AG08395 (cell line): ENCODE measurements at places on chromosomes 16 and 17.

- no peak for DNase-seq
Observed at GRCh38 chr16:8048433-8048832, 541.9 kb downstream of the TMEM114 start.

DNA sequence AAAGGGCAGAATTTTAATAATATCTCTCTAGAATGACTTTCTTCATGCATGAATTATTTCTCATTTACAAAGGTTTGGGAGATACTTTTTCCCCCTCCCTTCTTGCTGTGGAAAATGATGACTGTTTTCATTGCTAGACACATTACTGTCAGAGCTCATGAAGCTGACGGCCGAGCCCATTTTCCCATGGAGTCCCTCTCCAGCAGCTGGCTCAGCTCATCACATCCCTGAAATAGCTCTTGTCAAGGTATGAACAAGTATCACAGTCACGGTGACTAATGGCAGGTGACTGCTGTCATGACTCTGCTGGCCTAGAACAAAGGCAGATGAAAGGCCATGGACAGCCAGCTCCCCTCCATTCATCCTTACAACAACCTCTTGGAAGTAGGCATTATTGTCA is 208.1 kb downstream of the ABCC12 start:
- no peak for DNase-seq

GRCh38 chr17:75266316-75267152 is 4.5 kb downstream of the MIF4GD start:
- no peak for DNase-seq

DNA sequence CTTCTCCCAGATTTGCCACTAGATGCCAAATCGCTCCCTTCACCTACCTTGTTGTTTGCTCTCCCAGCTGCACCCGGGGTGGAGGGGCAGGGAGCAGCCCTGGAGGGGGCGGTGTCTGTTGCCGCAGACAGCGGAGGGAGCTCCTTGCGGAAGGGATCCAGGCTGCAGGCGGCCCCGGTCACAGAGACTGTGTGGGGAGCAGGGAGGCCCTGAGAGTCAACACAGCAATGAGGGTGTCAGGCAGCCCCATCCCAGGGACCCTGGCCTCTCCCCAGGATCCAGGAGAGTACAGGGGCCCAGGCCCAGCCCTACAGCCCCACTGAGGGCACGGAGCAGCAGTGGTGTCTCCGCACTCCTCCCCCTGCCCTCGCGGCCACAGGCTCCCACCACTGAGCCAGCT is 50.5 kb upstream of the CHMP6 start:
- DNase-seq: no peak

- no peak for DNase-seq
Observed at GRCh38 chr17:27329146-27329805, 35.4 kb downstream of the WSB1 start.

DNA sequence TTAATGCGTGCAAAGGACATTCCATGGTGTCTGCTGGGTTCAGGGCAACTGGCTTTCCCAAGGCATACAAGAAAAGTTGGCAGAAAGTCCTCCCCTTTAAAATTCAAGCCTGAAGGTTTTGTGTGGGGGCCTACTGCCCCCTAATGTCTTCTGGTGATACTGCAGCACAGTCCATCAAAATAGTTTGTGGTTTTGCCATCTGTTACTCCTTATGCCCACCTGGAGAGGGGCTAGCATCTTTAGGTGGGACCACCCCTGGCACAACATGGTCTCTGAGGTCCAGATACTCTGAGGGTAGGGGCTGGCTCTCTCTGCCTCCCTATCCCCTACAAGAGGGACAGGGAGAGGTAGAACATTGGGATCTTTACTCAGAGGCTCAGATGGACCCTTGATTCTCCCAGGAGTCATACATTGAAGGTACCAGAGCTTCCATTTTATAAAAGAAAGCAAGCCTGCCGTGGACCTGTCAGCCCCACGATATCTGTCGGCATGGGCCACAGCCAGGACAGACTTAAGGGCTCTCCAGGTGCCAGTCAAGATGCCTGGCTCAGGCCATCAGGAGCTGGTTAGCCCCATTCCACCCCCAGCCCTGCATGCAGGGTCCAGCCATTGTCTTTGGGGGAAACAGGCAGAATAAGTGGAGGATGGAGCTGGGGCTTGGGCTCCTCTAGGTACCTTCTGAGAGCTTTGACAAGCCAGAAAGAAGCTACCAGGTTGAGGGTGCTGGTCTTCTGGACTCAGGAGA is 6.3 kb downstream of the ESRP2 start:
- DNase-seq: peak; percentile 88

DNA sequence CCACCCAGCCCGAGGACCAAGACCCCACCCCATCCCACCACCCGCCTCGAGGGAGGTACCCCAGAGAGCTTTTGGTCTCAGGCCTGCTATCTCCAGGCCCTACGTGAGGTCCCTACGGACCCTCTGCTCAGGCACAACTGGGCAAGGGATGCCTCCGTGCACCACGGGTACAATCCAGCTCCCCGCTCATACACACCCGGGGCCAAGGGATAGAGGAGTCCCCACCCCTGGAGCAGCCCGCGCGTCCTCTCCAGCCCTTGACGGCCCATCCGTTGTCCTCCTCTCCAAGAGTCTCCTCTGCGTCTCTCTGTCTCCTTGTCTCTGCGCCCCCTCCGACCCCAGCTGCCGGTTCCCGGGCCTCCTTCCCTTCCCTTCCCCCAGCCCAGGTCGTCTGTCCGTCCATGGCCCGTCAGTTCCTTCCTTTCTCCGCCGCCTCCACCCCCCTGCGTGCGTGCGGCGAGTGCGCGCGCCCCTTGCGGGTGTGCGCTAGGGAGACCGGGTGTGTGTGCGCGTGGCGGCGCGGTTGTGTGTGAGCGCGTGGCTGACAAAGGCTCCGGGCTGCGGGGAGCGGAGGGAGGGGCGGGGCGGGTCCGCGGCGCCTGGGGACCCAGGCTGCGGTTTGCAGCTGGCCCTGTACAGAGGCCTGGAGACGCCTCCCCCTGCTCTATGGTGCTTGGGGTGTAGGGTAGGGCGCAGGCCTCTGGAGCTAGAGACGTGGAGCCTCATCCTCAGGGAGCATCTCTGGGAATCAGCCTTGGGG is 930 bp downstream of the SPNS2 start:
- DNase-seq: no peak

GRCh38 chr16:48481772-48482171 is 96.6 kb upstream of the SIAH1 start:
- DNase-seq: no peak

- no peak for DNase-seq
Observed at GRCh38 chr17:73297934-73298861, 13.6 kb downstream of the CDC42EP4 start.

- DNase-seq: no peak
Observed at GRCh38 chr17:3924512-3925350, 8.5 kb upstream of the P2RX1 start.

- peak; percentile 60 for DNase-seq
Observed at GRCh38 chr17:59165933-59166342, 10.4 kb downstream of the PRR11 start.

- DNase-seq: no peak
Observed at GRCh38 chr16:84223456-84223855, 16.4 kb downstream of the KCNG4 start.

- peak; percentile 92 for DNase-seq
Observed at GRCh38 chr16:85234310-85235204, 122.3 kb upstream of the CIBAR2 start.

GRCh38 chr16:72467157-72467759 is 295.3 kb upstream of the PMFBP1 start:
- DNase-seq: peak; percentile 38

DNA sequence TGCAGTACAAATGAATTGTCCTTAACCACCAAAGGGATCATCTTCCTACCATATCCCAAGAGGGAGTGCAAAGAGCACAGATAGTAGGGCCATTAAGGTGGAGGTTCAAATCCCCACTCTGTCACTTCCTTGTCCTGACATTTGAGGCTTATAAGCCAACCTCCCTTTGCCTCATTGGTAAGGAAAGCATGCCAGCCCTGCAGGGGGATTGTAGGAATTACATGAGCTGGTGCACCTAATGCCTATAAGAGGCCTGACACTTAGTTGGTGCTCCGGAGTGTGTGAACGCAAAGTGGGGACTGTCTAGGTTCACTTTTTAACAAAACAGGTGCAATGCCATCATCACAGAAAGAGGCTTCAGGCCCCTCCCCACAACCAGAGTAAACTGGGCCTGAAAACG is 374.4 kb downstream of the SNX29 start:
- no peak for DNase-seq

DNA sequence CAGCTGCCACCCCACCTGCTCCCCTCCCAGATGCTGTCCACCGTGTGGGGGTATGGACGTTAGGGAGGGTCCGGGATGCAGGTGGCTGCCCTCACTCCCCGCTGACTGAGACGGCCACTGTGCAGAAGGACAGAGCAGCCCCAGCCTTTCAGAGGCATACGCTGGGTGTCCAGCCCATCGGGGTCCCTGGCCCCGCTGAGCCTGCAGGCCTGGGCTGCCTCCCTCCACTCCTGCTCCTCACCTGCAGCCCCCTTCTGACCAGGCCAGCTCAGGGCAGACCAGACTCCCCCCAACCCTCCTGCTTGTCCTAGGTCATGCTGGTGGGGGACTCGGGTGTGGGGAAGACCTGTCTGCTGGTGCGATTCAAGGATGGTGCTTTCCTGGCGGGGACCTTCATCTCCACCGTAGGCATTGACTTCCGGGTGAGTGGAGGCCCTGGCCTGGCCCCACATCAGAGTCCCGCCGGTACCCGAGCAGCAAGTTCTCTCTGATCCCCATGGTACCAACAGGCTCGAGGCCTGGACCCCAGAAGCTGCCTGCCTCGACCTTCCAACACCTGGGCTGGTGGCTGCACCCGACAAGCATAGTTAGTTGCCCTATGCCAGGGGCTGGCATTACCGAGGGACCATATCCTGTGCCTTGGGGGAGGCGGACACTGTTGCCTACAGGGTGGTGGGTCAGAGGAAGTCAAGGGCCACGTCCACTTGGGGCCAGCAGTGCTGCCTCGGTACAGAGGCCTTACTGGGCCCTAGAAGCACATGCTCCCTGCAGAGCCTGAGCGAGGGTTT is 1.4 kb downstream of the RAB26 start:
- no peak for DNase-seq

DNA sequence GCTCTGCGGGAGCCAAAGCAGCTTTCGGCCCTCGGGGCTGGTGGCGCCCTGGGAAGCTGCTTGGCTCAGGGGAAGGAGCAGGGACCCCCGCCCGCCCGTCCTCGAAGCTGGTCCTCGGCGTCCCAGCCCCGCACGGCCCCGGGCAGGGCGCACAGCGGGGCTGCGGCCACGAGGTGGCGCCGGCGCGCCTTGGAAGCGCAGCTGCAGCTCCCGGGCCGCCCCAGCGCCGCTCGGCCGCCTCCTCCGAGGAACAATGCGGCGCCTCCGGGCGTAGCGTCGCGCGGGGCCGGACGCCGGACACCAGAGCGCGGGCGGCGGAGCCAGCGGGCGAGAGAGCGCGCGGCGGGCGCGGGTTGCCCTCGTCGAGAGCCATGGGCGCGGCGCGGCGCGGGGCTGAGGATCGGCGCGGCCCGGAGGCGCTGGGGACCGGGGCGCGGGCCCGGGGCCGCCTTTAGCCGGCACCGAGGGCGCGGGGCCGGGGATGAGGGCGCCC is at the start of gene MGAT5B:
MGAT5B (plus strand) TSS at position 229 of the 493 bp plus-strand sequence. CDS start 626 bp downstream, outside the sequence.
- DNase-seq: peak; percentile 90

DNA sequence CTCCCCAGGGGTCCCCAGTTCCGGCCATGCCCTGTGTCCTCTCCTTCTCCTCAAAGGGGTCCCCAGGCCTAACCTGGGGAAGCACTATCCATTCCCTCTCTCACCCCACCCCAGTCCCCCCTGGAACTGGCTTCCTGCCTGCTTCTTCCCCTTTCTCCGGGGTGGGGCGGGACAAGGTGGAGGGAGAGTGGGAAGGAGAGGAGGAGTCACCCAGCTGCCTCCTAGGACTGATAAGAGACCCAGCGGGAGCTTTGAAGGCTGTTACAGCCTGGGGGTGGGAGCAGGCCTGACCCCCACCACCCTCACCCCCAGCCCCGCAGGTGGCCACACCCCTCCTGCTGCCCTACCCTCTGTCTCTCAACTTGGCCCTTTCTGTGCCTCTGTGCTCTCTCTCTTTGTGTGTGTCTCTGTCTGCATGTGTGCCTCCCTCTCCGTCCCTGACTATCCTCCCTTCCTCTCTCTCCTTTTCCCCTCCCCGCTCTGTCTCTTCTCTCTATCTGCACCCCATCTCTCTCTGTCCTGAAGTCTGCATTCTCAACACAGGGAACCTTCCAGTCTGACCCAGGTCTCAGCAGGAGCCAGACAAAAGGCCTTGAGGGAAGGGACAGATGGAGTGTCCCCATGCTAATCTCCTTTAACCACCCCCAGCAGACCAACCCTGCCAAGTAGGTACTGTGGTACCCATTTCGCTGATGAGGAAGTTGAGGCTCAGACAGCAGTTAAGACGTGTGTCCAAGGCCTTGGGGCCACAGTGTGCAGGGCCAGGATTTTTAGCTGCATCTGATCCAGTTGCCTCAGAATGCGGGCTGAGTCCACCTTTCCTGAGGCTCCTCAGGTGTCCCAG is 66.1 kb downstream of the RAB11FIP4 start:
- DNase-seq: no peak

GRCh38 chr17:44334727-44335126 is 10.1 kb upstream of the SLC25A39 start:
- no peak for DNase-seq

DNA sequence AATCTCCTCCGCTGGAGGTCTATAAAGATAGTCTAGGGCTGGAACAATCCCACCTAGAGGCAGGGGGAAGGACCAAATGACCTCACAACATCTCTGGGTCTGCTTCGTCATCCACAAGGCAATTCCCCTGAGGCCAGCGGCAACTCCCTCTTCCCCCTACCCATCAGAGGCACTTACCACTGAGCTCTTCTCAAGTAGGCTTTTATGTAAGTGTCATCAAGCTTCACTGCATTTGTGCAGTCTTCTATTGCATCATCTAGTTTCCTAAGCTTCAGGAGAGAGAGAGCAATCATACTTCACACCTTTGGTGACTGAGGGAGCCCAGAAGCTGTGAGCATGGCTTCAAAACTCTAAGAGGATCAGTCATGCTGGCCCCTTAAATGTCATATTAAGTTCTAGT is 21.0 kb downstream of the CNP start:
- no peak for DNase-seq
